Neural progenitor cell (in vitro differentiated cells): ENCODE measurements at places on chromosomes 16 and 17. TPM values are rescaled to one million over a fixed set of nuclear protein-coding genes. Genes with fewer than 3 reads are reported as not detected.

The MT1G gene
- total RNA-seq = 2.6 TPM in 1 of 2 replicates, not detected in the other

GRCh38 chr17:9918804-9919352 lies 13.8 kb upstream of the RCVRN start:
- H3K27me3 ChIP-seq = no peaks in the 10 kb centered on the region
- no peak for DNase-seq
- H3K36me3 ChIP-seq = no peaks in the 10 kb centered on the region
- no peak overlapping the region for H3K27ac ChIP-seq

GRCh38 chr16:69448470-69449193 lies 24.2 kb downstream of the CYB5B start:
- no peaks in the 10 kb centered on the region for H3K4me1 ChIP-seq
- H3K4me3 ChIP-seq = no peak overlapping the region
- DNase-seq = no peak
- no peaks in the 10 kb centered on the region for H3K36me3 ChIP-seq

- H3K4me3 ChIP-seq = no peak overlapping the region
- DNase-seq = no peak
- H3K27me3 ChIP-seq = no peaks in the 10 kb centered on the region
- H3K4me1 ChIP-seq = no peaks in the 10 kb centered on the region
- no peak overlapping the region for H3K27ac ChIP-seq
- H3K36me3 ChIP-seq = no peaks in the 10 kb centered on the region
These were observed 117.3 kb upstream of the NOL11 start for GRCh38 chr17:67600408-67600807.

DNA sequence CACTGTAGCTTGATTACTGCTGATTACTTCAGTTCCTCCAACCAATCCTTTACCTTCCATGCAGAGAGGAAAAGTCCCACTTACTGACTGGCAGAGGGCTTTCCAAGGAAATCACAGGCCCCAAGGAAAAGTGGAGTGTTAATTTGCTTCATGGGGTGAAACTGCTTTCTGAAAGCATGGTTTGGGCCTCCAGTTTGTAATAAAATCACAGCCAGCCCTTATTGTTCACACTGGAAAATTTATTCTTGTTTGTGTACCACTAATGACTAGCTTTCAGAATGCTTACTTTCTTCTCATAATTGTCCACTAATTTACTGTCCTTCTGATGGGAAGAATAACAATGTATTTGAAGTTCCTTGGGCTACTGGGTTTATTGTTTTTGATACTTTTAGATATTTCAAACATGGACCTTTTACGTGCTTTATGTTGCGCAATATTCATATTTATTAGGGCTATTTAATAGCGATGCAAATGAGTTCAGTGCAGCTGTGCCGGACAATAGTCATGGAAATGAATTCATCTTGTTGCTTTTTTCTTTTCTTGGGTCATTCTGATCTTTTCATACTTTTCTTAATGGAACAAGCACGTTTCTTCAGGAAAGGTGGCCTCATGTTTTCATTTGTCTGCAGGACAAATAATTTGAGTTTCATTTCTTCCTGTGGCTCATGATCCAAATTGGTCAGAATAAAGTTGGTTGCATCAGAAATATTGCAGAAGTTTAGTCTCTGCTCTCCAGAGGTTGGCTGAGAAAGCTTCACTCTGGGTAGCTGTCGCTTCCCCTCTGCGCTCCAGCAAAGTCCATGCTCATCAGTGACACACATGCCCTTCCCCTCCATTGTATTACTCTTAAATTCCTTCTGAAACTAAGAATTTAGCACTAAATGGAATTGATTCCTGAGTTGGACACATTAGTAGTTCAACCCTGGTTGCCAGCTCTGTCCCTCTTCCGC lies 128.7 kb downstream of the PRKCA start:
- H3K27me3 ChIP-seq = no peaks in the 10 kb centered on the region
- no peak overlapping the region for H3K4me3 ChIP-seq
- no peak for DNase-seq
- no peaks in the 10 kb centered on the region for H3K4me1 ChIP-seq
